ENCODE measurements at places on chromosomes 6 and 20.

GRCh38 chr20:54668271-54669039, 193.1 kb downstream of the DOK5 start:
- peak; percentile 21 for DNase-seq

DNA sequence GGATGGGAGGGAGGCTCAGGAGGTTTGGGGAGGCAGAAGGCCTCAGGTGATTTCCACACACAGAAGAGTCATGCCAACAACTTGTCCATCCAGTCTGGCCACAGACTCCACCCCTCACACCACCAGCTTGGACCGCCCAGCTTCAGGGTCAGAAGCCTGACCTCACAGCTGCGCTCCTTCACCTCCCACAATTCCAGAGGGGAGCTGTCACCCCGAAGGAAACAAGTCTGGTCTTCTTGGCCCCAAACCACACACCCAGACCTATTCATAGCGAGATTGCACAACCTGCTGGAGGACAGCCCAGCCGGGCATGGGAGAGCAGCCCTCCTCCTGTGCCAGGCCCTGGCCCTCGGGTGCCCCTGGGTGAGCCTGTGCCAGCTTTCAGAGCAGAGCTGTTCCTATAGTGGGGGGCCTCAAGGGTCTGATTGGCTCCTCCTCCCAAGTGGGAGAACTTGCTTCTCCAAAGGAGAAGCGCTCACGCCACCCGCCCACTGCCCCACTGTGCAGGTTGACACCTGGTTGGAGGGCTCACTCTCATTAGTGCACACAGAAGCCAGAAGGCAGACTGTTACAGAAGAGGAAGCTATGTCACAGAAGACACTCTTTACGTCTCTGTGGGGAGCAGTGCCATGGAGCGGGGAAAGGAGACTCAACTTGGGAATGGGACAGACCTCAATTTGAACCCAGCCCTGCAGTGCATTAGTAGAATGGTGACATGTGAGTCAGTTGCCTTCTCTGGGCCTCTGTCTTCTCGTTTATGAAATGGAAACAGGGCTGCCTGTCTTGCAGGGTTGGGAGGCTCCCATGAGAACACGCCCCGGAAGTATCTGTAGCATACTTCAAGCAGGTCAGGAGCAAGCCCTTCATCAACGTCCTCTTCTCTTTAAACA, 128.8 kb downstream of the FOXO3 start:
- DNase-seq: no peak

DNA sequence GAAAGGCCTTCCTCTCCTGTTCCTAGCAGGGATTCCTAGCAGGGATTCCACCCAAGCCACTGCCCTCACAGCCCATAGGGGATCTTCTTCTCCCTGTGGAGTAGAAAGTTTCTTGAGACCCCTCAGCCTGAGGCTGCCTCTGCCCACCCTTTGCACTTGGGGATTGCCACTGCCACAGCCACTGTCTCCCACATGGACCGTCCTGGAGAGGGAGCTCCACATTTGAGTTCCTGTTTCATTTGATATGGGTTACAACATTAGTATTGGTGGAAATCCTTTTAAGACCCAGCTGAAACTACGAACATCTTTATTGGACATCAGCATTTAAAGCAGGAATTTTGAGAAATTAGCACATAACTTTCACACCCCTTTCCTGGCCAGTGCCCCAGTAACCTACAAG, 25.6 kb downstream of the HLA-G start:
- DNase-seq: no peak

GRCh38 chr20:4306206-4306605, 290.8 kb upstream of the RNF24 start:
- no peak for DNase-seq

GRCh38 chr6:109397020-109397419, 14.8 kb upstream of the CD164 start:
- no peak for DNase-seq

GRCh38 chr20:62832951-62833391, 16.1 kb downstream of the COL9A3 start:
- no peak for DNase-seq

DNA sequence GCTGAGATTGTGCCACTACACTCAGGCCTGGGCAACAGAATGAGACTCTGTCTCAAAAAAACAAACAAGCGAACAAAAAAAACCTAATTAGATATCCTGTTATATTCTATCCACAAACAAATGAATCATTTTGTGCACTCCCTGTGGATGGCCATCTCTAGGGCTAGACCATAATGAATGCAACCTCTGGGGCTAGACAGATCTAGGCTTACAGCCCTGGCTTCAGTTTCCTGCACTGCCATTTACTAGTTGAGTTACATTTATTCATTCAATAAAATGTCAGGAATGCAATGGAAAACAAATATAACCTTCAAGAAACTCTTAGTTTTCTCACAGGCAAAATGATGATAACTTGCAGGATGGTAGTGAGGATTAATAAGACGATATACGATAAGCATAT, 6.6 kb upstream of the RNF8 start:
- no peak for DNase-seq

GRCh38 chr6:8435845-8436168, 462 bp upstream of the SLC35B3 start:
- no peak for DNase-seq

- DNase-seq: no peak
These were observed 289.7 kb downstream of the UTRN start for GRCh38 chr6:144574796-144575195.

GRCh38 chr6:4447639-4448330, 312.4 kb upstream of the ECI2 start:
- no peak for DNase-seq

DNA sequence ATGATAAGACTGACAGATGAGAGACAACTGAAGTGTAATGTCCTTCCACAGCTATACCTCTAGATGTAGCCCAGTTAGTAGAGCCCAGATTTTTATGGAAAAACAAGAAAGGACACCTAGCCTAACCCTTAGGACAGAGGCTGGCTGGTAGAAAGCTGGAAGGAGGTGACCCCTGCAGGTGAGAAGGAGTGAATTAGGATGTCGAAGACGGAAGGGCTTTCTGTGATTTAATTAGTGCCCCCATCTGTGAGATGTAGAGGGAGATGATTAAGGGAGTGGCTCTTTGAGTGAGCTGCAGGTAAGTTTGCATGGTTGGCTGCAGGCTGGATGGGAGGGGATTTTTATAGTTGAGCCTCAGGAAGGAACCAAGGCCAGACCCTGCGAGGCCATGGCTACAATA, 82.8 kb downstream of the GFRA4 start:
- no peak for DNase-seq

DNA sequence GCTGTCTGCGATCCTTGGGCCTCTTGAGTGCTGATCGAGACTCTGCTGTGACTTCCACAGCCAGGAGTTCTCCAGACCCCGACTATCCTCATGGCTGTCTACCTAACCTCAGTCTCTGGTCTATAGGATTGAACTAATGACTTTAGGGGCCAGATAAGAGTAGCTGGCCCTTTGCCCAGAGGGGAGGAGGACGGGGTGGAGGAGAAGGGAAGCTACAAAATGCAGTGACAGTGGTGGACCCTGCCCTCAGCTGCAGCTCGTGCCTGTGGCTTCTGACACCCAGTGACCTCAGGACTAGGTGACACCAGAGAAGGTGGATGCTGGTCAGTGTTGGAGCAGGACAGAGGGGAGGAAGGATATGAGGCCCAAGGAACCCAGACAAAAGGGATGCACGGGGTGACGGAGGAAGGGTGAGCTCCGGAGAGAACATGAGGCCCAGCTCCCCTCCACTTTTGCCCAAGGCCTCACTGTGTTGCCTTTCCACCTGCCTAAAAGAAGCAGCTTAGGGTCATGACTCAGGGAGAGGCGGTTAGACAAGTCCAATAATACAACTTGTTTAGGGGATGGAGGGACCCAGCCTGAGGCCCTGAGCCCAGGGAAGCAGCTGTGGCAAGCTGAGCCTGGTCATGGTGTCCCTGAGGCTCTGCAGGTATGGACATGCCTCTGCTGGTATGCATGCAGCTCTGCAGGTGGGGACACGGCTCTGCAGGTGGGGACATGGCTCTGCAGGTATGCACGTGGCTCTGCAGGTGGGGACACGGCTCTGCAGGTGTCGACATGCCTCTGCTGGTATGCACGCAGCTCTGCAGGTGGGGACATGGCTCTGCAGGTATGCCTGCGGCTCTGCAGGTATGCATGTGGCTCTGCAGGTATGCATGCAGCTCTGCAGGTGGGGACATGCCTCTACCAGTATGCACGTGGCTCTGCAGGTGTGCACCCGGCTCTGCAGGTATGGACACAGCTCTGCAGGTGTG, 67.7 kb downstream of the SYNJ2 start:
- no peak for DNase-seq

DNA sequence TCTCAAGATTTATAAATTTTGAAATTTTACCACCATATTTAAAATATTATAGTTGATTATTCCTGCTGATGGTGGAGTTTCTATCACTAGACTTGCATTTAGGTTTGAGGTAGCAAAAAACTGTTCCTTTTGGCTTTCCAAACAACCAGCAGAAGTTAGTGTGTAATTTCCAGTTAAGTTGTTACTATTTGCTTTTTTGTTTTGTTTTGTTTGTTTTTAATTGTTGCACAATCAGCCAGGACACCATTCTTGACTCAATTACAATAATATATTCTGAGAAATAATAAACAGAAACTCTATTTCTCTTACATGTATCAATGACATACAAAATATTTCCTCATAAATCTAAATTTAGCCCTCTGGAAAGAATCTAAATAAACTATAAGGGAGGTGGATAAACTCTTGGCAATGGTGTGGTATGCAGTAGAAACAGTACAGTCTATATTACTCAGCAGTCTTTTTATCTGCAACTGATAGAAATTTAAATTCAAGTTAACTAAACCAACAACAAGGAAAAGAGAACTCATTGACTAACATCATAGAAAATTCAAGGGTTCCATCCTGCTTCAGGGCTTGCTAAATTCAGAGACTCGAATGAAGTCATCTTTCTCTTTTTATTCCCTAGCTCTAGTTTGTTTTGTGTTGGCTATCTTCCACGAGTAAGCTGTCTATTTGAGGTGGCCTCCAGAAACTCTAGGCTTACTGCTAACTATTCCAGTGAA, 19.4 kb upstream of the COL19A1 start:
- DNase-seq: no peak

DNA sequence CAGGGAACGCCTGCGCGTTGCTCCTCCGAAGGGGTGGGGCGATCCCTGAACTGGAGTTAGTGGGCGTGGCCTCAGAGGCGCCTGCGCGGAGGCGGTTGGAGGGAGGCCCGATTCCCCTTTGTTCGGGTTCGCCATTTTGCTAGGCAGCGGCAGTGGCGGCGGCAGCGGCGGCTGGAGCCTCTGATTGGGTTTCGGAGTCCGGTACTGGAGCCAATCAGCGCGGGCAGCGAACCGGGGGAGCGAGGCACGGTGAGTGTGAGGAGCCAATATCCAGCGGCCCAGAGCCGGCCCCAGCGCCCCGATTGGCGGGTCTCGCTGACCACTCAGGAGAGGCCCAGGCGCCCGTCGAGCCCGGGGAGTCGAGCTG, at the start of gene NFYA:
TSS of gene NFYA (plus strand) at position 139 of the 367 bp plus-strand sequence. CDS start 6,116 bp downstream, outside the sequence.
- DNase-seq: no peak

- DNase-seq: no peak
These were observed 29.3 kb downstream of the PPARD start for GRCh38 chr6:35371494-35372262.

GRCh38 chr20:17210983-17211382, 15.9 kb upstream of the PCSK2 start:
- DNase-seq: no peak

DNA sequence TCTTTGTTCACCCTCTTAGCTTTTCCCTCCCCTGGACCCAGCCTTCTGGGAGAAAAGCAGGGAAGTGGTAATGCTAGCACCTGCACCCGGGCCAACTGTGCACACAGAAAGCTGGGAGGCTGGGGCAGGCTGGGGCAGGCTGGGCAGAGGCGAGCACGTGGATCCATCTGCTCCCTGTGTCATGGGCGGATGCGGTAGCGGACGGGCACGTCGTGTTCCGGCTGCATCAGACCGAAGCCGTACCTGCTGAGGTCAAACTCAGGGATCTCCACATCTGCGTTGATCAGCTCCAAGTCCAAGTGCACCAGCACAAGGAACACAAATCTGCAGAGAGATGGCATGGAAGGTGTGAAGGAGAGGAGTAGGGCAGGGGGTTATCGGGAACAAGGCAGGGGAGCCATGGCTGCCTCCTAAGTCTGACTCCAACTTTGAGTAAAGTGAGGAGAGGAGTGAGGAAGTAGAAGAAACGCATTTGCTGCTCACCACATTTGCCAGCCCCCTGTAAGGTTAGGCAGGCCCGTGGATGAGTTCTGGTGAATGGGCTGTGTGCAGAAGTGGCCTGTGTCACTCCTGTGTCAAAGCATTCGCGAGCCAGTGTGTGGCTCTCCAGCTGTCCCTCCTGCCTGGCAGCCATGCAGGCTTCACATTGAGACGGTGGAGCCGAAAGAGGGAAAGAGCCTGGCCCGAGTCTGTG, 25.4 kb upstream of the KCNB1 start:
- no peak for DNase-seq

- DNase-seq: no peak
These were observed 42.0 kb upstream of the BPIFA2 start for GRCh38 chr20:33125983-33126382.

- DNase-seq: no peak
These were observed 73.9 kb downstream of the BACH2 start for GRCh38 chr6:90222724-90223198.

DNA sequence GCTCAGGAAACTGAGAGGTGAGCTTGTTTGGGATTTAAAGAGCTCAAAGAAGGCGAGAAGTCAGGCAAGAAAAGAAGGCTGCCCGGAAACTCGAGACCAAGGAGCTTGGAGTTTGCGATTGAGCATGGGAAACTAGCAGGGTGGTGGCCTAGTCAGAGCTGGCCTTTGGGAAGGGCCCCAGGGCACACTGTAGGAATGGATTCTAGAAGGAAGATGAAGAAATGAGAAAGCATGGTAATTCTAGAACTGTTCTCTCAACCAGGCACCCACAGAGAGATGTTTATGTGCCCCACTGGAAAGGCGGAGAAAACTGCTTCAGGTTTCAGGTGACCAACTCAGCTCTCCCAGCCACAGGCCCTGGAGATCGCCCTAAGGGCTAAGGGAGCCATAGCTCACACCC, 126.2 kb downstream of the FOXO3 start:
- no peak for DNase-seq

DNA sequence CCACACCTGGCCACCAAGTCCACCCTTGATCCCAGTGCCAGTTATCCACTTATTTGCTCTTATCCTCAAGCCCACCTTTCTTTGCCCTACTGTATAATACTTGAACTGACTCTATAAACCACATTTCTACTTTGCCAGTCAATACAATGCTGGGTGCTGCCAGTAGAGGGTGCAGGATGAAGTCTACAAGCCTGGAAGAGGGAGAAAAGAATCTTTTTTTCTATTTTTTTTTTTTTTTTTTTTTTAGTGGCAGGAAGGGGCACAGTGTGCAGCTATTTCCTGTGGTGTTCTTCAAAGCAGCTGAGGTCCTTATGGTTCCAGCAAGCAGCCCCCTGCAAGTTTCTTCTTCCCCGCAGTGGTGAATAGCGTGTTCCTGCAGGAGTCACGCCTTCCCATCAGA, 22.2 kb upstream of the GABRR1 start:
- peak; percentile 9 for DNase-seq

- no peak for DNase-seq
These were observed 386.9 kb downstream of the CDH26 start for GRCh38 chr20:60345106-60345505.

GRCh38 chr20:62448038-62448437, 20.7 kb upstream of the RBBP8NL start:
- no peak for DNase-seq
